Hematopoietic multipotent progenitor cell (in vitro differentiated cells): ENCODE measurements at places on chromosomes 3 and 15. TPM values are rescaled to one million over a fixed set of nuclear protein-coding genes. Genes with fewer than 3 reads are reported as not detected.

DNA sequence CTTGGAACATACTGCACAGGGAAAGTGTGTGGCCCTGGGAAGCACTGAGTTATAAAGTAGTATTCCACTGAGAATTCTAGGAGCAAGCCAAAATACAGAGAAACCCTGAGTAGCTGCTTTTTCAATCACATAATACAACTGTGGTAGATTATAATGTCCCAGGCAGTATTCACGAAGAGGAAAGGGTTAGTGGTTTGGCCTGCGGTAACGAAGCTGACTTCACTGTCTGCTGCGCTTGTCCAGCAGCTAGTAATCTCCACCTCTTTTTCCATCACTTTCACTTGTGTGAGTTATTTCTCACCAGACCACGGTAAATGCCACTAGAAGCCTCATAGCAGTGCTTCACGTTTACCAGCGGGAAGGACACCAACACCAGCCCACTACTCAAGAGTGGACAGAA is 34.4 kb downstream of the RPL39L start:
- no peak for DNase-seq

GRCh38 chr3:100830931-100831330 is 121.6 kb downstream of the TFG start:
- no peak for DNase-seq

GRCh38 chr3:54891540-54891897 is 36.3 kb downstream of the LRTM1 start:
- no peak for DNase-seq

Gene SPG11
- 73.8 TPM for total RNA-seq

DNA sequence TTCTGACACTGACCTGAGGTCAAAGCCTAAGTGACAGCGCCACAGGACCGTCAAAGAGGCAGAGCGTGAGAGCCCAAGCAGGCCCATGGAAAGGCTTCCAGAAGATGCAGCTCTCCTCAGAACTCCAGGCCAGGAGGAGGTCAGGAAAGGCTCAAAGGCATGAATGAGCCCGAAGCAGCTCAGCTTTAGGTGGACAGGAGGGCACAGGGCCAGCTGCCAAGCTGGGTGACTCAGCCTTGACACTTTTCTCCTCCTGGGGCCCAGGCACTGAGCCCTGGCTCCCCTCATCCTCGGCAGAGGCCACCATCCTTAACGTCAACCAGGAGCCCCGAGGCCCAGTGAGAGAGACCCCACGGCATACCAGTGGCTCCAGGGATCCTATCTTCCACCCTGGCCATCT is 62.9 kb downstream of the ADCY5 start:
- no peak for DNase-seq

- no peak for DNase-seq
Measured at GRCh38 chr3:130699765-130700164, 46.9 kb downstream of the PIK3R4 start.

Gene BTLA
- total RNA-seq = 0.27 TPM

DNA sequence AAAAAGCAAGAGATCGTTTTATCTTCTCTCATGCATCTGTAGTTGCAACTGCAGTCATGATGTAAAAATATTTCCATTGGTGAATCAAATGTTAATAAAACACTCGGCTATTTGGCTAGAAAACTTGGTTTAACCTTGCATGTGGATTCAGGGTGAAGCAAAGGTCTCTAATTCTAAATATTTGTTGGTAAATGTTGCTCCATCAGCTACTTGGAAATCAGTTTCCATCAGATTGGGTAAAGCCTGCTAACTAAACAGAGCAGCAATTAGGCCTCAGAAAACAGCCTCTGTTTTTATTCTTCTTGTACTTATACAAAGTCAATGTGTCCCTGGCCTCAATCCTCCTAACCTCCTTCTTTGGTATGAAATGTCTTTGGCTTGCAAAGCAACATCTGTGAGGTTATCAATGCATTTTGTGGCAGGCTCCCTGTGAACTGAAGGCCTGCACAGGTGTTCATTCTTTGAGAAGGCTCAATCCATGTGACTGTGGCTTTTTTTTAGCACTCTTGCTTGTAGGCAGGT is 312.3 kb downstream of the WDR72 start:
- DNase-seq = no peak

DNA sequence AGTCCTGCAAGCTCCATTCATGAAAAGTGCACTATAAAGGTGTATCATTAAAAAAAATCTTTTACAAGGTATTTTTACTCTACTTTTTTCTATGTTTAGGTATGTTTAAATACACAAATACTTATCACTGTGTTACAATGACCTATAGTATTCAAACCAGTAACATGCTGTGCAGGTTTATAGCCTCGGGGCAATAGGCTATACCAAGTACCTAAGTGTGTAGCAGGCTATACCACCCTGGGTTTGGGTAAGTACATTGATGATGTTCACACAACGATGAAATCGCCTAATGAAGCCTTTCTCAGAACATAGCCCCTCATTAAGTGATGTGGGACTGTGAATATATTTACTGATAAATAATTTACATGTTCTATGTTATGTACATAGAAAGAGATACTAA is 104.6 kb downstream of the ATP1B3 start:
- no peak for DNase-seq

DNA sequence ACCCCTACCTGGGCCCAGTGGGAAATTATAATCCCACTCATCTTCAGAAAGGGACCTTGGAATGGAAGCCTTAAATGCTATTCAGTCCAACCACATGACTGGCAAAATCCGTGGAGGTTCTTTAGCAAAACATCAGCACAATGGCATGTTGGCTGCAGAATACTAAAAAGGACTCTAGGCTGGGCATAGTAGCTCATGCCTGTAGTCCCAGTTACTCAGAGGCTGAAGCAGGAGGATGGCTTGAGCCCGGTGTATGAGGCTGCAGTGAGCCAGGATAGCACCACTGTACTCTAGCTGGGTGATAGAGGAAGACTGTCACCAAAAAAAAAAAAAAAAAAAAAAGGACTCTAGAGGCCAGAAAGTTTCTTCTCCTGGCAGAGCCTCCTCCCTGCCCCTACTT is 60.6 kb upstream of the RYK start:
- no peak for DNase-seq

- DNase-seq = no peak
Measured at GRCh38 chr15:46207341-46207740, 572.5 kb downstream of the SQOR start.

Gene MNS1
- 0.27 TPM for total RNA-seq

Gene RPL4
- total RNA-seq = 9,045 TPM

Gene AADACL2
- total RNA-seq = not detected

Gene TGM5
- total RNA-seq = under 0.01 TPM

DNA sequence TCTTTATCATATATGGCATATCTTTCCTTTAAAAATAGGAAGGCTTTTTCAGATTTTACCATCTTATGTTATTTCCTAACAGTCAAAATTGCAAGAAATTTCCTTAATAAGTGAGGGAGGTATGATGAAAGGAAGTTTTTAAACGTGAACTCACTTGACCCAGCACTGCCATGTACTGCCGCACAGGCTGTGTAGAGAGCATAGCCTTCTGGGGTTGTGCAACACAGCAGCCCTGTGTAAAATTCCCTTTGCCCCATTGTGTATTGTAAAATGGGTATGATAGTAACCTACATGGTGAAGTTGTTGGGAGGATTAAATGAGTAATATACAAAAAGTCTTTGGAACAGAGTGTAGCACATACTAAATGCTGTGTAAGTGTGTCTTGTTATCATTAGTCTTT is 78.6 kb downstream of the PEX5L start:
- DNase-seq = no peak

GRCh38 chr15:63462088-63462487 is 42.3 kb upstream of the USP3 start:
- no peak for DNase-seq

Gene RAB43
- total RNA-seq = 18.9 TPM

DNA sequence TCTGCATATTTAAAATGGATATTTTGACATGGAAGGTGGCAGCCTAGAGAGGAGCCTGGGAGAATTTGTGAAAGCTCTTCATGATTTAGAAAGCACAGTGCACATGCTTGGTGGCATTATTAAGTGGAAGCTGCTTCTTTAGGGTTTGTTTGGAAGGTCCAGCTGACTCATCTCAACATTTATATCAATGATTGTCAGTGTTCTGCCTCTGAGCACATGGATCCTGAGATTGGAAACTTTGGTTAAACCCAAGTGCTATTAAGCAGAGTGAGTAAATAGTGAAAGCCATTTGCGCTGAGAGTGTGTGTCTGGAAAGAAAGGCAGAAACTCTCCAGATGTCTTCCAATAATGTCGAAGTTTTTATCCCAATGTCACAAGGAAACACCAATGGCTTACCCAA is 7.4 kb downstream of the NOX5 start:
- no peak for DNase-seq

- no peak for DNase-seq
Measured at GRCh38 chr3:69784954-69785514, 45.8 kb downstream of the MITF start.

GRCh38 chr3:13016083-13016720 is 57.0 kb downstream of the IQSEC1 start:
- peak; percentile 66 for DNase-seq

GRCh38 chr15:92625251-92625980 is 30.2 kb downstream of the FAM174B start:
- DNase-seq = no peak

Gene LOXL1
- 12.9 TPM for total RNA-seq

Gene SLC24A5
- not detected for total RNA-seq

DNA sequence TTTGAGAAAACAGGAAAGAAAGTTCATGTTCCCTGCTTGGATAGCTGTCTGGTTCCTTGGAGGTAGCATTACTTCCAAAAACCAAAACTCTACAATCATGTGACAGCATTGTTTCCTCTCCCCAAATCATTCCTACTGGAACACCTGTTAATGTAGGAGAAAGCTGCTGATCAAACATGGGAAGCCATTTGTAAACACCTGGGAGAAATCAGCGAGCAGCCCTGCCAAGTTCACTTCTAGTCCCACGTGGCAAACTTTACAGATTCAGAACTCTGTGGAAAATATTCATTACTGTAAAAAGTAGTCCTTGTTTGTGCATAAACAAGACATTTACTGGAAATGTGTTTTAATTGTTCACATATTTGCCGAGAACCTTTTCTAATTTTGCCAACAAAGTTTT is 275.5 kb upstream of the AZI2 start:
- no peak for DNase-seq

- no peak for DNase-seq
Measured at GRCh38 chr3:23162934-23163333, 40.2 kb upstream of the UBE2E2 start.
